ENCODE measurements at places on chromosomes 13 and 19.

DNA sequence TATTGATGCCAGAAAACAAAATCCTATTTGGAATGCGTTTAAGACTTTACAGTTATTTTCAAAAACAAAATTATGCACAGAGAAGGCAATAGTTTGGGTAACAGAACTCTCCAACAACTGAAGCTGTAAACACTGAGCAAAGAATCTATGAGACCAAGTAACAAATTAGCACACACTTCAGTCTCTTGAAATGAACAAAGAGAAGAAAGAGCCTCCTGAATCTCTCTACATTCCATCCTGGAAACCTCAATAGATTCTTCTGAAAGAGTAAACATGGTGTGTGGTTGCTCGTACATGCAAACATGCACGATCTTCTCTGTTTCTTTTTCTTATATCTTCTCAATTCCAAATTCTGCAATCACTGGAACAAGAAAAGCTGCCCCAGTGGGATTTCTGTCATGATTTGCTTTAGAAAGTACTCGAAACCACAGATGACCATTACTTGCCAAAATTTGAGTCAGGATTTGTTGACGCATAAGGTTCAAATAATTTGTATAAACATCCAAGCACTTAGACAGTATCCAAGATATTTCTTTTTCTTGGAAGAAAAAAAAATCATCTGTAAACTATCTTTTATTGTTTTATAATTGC lies 137.9 kb upstream of the DACH1 start:
- no peak for DNase-seq

GRCh38 chr19:51253088-51253806 lies 2.4 kb downstream of the SIGLECL1 start:
- DNase-seq = no peak

DNA sequence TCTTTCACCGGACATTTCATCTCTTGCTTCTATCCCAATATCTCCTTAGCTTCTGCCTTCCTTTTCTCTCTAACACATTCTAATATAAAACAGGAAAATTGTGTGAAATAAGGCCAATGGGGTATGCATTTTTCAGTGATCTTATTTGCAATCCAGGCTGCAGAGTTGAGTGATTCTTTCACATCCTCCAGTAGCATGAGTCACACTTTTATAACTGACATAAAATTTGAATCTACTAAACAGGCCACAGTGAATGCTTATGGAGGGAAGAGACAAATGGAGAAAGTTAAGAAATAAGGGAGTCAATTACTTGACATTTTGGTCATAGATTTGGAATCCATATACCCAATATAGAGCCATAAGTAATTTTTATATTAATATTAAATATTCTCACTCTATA lies 1037.0 kb upstream of the SPRY2 start:
- no peak for DNase-seq

- DNase-seq = no peak
These were observed 2.0 kb upstream of the KLF16 start for GRCh38 chr19:1865172-1866010.

DNA sequence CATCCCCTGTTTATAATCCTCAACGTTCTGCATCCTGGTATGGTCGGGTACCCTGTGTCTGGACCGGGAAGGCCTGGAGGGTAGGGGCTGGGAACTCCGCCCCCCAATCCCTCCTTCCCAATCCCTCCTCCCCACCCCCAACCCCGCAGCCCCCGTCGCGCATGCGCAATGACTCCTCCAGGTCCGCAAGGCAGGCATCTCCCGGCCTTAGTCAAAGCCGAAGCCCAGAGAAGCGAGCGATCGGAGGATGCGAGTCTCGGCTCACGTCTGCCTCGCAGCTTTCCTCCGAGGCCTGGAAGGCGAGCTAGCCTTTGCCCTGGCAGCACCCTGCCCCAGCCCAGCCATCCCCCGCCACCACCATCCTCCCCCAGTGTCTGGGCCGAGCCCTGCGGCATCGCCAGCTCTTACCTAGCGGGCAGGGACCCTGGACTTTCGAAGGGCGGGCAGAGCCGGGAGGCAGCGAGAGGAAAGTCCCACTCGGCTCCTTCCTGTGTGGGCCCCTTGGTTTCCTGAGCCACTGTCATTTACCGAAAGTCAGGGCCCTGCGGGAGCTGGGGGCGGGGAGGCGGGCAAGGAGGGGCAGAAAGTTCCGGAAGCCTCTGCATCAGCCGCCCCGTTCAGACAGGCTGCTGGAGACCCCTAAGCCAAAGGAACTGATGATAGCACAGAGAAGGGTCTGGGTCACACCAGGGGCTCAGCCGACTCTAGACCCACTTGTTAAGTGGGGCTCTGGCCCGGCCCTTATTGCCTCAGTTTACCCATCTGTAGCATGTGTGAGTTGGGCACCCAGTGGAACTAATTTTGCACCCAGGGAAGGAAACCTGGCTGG lies at the start of gene JAK3:
Gene JAK3, minus strand, starts transcription at position 445 of the 829 bp plus-strand sequence. CDS start 3,565 bp downstream, outside the sequence.
- DNase-seq = peak; percentile 90

DNA sequence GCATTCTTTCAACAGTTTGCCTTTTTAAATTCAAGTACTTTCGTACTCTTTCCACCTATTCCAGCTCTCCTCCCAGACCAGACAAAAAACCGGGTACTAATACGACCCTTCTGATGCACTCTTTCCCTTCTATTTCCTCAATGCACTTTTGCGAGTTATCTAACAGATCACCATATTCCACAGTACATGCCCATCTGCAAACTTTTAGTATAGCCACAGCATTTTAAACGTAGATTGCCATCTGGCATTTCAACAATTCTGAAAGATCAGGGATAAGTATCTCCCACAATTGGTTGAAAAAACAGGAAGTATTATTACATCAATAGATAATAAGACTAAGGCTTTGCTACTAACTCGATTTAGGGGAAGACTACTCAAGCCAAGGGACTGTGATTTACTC lies 31.5 kb downstream of the RBM26 start:
- no peak for DNase-seq

GRCh38 chr19:33098055-33098534 lies 17.1 kb downstream of the GPATCH1 start:
- no peak for DNase-seq

DNA sequence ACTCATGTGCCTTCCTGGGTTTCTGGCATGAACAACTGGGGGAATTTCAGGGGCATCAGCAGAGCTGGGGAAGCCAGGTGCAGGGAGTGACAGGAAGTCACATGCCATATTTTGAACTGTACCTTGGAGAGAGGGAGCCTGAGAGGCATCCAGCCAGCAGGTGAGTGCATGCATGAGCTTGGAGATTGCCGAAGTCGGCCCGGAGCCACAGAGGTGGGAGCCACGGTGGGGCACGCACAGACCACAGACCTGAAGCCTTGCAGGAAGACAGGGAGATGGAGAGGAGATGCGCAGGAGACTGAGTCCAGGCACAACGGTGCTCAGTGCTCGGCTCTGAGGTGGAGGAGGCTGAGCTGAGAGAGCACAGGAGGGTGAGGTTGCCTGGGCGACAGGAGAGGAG lies 55.1 kb downstream of the CDADC1 start:
- no peak for DNase-seq

DNA sequence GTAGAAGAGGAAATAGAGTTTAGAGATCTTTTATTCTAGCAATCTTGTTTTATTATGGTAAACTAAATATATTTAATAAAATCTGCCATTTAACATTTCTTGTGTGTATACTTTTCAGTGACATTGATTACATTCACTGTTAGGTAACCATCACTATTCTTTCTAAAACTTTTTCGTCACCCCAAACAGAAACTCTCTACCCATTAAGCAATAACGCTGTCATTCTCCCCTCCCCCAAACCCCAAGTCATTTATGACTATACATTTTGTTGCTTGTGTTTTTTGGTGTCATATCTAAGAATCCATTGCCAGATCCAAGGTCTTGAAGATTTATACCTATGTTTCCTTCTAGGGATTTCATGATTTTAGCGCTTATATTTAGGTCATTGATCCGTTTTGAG lies 10.6 kb downstream of the URI1 start:
- no peak for DNase-seq

GRCh38 chr13:27012482-27013197 lies 159.0 kb downstream of the USP12 start:
- no peak for DNase-seq

- DNase-seq = peak; percentile 82
These were observed 4.8 kb downstream of the KMT5C start for GRCh38 chr19:55344444-55344843.

GRCh38 chr19:7915250-7916102 lies 846 bp downstream of the TGFBR3L start:
- no peak for DNase-seq

DNA sequence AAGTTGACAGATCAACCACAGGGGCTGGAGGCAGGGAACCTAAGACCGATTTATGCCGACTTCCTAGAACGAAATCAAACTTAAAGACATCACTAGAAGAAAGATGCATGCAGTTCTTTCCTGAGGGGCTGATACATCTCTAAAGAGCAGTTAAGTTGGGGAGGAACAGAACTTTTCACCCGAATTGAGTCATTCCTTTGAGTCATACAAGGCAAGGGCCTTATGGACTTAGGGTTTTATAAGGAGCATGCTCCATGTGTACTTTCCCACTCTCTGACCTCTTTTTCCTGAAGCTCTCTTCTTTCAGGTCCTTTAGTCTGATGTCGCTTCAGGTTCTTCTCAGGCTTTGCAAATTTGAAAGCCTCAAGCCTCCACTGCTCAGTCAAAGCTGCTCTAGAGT lies 7.9 kb upstream of the FBXL3 start:
- no peak for DNase-seq

GRCh38 chr19:31001991-31002390 lies 347.2 kb downstream of the TSHZ3 start:
- no peak for DNase-seq

DNA sequence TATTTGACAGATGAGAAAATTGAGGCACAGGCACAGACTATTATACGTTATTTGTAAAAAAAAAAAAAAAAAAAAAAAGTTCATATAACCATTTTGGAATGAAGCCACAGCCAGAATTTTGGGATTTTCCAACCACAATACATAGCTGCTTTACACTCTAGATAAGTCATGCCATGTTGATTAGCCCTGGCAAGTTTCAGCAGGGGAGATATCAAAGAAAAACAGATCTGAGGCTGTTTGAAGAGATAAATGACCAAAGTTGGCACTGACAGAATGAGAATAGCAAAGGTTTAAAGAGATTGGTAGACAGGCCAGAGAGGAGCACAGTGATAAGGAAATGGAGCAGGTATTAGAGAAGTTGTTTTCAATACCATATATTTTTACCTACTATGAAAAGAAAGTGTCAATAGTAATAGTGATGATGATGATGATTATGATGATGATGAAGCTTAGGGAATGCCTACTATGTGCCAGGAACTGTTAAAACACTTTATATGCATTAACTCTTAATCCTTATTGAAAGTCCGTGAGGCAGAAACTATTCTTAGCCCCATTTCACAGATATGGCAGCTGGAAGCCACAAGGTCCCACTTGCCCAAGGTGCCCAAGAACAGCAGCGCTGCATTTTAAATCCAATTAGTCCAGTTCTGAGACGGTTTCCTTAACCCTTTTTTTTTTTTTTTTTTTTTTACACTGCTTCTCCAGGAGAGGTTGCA lies 105.5 kb downstream of the MBNL2 start:
- DNase-seq = no peak

- DNase-seq = no peak
These were observed 600.8 kb downstream of the DIAPH3 start for GRCh38 chr13:59562924-59563323.

DNA sequence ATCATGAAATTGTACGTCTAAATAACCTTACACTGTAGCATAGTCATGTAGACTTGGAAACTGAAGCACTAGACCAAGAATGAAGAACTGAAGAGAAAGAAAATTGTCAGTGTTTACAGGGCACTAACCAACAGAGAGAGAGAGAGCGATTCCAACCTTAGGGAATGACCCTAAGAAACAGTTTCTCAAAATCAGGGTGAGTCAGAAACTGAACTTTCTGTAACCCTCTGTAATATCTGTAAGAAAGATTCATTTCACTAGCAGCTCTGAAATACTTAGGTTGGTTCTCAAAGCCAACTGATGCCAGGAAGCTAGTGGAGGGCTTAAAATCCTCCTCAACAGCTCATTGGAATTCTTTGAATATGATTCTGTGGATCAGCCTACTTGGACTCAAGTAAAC lies 936.9 kb downstream of the EFNB2 start:
- no peak for DNase-seq

- no peak for DNase-seq
These were observed 146.3 kb downstream of the GGACT start for GRCh38 chr13:100442095-100442832.

DNA sequence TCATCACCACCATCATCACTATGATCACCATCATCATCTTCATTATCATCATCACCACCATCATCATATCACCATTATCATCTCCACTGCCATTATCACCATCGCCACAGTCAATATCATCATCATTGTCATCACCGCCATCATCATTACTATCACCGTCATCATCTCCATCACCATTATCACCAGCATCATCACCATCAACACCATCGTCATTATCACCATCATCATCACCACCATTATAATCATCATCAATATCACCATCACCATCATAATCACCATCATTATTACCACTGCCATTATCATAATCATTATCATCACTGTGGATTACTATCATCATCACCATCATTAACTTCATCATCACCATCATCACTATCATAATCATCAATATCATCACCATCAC lies 17.3 kb upstream of the ARHGEF18 start:
- DNase-seq = no peak

DNA sequence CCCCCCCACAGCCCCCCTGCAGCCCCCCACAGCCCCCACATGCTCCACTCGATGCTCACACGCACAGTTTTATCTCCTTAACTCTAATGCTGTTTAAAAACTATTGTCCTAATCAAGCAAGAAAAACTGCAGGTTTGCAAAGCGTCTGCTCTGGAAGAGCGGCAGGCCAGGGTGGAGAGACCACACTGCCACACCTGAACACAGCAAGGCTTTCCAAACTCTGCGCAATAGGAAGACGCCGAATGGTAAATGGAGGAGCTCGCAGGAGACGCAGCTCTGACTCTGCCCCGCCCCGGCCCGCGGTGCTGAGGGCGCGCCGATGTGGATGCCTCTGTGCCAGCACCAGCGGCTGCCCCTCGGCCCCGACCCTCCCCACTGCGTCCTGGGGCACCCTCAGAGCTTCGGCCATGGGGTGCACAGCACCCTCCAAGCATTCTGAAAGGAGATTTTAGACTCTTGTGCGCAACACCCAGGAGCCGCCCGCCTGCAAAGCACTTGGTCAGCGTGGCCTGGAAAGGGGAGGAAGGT lies 32.4 kb downstream of the RASA3 start:
- DNase-seq = peak; percentile 70

DNA sequence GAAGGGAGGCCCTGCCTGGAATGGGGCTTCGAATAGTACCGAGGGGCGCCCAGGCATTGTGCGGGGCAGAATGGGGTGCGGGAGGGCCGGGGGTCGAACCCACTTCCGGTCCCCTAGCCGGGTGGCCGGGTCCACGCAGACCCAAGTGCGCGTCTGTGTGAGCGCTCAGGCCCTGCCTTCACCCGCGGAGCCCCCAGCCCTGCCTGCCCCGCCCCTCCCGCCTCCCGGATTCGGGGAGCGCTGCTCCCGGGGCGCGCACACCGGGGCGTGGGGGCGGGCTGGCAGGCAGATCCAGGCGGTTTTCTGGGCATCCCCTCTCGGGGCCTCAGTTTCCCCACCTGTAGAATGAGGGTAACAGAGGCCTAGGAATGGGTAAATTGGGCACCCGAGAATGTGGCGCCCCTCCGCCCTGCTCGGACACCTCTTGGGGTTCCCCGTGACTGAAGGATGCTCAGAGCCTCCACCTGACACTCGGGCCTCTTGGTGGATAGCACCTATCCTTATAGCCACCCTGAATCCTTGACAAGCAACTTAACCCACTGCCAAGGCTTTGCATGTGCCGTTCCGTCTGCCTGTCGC lies 682 bp downstream of the PIK3R2 start:
- peak; percentile 56 for DNase-seq
